NCI-H460 (cell line): ENCODE measurements at places on chromosomes 3 and 15. TPM values are rescaled to one million over a fixed set of nuclear protein-coding genes. Genes with fewer than 3 reads are reported as not detected.

The ZPLD1 gene
- not detected in 2 replicates for total RNA-seq

The MESP1 gene
- total RNA-seq, result 3.1 TPM in 2 replicates

The SLC6A20 gene
- total RNA-seq, result not detected in 2 replicates

The SLC49A4 gene
- 11.7 and 12.6 TPM in 2 replicates for total RNA-seq

The SYNM gene
- total RNA-seq, result 12.1 and 15.1 TPM in 2 replicates

The CD86 gene
- total RNA-seq, result not detected in 2 replicates

The ANKRD34C gene
- total RNA-seq, result not detected in 2 replicates

The ADAMTS17 gene
- 0.03 and 0.15 TPM in 2 replicates for total RNA-seq

The GRK7 gene
- total RNA-seq, result not detected in 2 replicates

The CLDN11 gene
- 0.38 and 0.72 TPM in 2 replicates for total RNA-seq

The PLXND1 gene
- 10.4 and 13.7 TPM in 2 replicates for total RNA-seq

The NEK11 gene
- total RNA-seq, result 3.5 and 5.8 TPM in 2 replicates

The PLA2G4D gene
- total RNA-seq, result not detected in 2 replicates

The SUSD5 gene
- total RNA-seq, result 1.7 and 2.0 TPM in 2 replicates

The MLF1 gene
- total RNA-seq, result 6.6 and 8.5 TPM in 2 replicates
